Effector memory CD4-positive, alpha-beta T cell (primary cell): ENCODE measurements at places on chromosomes 6 and 20.

GRCh38 chr6:12800120-12800519 lies 83.6 kb downstream of the PHACTR1 start:
- DNase-seq, result no peak

DNA sequence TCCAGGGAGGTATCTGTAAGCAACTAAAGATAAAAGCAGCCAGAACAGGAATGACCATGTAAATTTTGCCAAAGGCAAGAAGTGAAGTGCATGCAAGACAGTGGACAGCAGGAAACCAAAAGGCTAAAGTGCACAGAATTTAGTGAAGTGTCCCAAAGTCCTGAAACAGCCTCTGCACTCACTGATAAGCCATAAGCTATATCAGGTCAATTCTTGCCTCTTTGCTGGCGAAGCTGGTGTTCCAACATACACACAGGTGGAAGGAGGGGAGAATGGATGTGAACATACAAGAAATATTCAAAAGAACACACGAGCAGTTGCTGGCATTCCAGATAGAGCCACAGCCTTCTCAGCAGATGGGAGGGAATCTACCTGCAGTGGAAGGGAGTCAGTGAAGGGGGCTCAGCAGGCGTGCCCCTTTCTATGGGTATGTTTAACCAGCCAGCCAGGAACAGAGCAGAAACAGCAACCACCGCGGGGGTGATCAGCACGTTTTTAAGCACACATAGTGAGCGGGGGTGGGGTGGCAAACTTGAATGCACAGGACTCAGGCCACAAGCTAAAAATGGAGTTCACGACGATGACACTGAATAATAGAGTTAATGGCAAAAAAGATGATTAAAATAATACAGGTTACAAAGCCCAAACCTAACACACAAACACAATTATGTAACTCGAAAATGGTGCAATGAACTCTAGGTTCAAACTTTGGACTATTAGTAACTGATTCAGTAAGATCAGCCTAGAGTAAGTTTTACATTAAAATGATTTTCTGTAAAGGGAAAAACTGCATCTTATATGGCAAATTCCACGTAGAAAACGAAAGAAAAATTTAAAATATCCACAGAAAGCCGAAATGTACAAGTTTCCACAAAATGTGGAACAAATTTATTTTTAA lies 1.2 kb downstream of the ECI2 start:
- no peak for DNase-seq

- no peak for DNase-seq
These were observed 70.4 kb downstream of the PLCB4 start for GRCh38 chr20:9139106-9139833.

- no peak for DNase-seq
These were observed 283.4 kb downstream of the HAO1 start for GRCh38 chr20:7656687-7657467.

DNA sequence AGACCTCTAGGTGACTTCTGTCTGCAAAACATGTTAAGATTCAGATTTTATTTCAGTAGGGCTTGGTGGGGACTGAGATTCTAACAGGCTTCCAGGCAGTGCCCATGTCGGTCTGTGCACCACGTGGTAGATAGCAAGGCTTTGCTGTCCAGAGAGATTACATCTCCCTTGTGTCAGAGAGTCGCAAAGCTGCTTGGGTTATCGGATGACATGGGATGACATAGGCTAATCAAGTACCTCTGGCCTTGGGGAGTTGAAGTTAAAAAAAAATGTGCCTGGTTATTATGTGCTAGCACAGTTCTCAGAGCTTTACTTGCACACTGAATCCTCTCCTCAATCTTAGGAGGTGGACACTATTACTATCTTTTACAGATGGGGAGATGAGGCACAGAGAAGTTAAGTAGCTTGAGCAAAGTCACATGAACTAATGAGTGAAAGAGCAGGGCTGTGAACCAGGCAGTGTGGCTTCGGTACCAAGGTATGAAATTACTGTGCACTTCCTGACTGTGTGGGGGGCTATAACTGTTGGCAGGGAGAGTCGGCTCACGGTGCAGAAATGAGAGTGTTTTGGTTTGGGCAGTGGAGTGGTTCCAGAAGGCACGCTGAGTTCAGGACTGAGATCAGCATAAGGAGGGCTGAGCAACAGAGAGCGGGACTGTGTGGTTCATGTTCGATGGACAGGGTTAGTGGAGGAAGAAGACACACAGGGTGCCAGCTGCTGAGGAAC lies 41.1 kb downstream of the FARS2 start:
- no peak for DNase-seq

DNA sequence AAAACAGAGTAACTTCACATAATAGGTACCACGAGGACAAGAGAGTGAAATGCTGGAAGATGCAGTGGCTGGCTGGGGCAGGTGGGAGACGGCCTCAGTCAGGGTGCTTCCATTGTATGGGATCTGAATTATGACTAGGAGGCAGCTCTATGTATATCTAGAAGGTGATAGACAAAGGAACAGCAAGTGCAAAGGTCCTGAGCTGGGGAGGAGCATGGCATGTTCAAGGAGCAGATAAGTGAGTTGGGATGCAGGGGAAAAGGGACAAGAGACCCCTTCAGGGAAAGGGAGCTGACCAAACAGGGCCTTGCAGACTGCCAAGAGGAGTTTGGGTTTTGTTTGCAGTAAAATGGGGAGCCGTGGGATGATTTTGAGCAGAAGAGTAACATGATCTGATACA lies 8.3 kb upstream of the SLC9A8 start:
- DNase-seq, result no peak

- DNase-seq, result no peak
These were observed 12.1 kb downstream of the NHSL1 start for GRCh38 chr6:138487102-138487604.

GRCh38 chr20:46206025-46206424 lies 87.9 kb downstream of the CD40 start:
- no peak for DNase-seq

DNA sequence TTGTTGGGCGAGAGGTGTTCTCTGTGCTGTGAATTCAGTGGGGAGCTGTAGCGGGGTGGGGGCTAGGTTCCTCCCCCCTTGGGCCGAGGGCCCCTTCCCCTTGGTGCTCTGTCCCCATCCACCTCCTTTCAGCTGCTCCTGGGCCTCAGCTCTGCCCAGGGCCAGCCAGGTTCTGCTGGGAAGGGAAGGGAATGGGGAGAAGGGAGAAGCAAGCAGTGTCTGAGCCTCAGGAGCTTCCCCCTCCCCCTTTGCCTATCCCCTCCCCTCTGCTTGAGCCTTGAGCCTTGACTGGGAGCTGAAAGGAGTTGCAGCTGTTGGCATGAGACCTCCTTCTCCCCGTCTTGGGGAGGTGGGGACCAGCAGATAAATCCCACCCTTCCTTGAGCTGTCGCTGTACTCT lies 576 bp upstream of the RRP36 start:
- DNase-seq, result no peak

GRCh38 chr6:110705543-110705942 lies 109.7 kb downstream of the CDK19 start:
- no peak for DNase-seq

DNA sequence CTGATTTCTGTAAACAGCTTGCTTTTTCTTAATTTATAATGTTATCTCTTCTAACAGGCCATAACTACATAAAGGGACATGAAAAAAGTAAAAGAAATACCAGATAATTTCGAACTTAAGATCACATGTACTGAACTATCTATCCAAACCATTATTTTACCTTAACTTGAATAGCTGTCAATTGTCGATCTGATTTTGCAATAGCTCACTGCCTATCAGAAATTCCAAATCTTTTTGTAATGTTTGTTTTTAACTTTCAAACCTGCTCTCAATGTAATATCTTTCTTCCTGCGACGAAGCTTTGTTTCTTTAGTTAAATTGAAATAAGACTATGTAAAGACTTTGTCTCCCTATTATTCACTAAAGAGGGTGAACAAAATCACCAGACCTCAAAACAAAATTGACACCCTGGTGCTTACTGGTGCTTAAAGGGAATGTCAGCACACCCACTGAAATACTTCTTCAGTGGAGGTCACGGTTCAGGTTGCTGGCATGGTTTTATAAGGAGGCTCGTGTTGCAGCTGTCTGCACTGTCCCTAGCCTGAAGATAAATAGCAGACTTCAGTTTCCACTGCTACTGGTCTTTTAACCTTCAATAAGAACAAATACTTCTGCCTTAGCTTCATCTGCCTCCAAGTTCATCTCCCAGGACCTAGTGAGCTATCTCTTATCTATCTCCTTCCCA lies 117.5 kb upstream of the QKI start:
- DNase-seq, result no peak

GRCh38 chr20:54293526-54293925 lies 85.6 kb downstream of the PFDN4 start:
- DNase-seq, result no peak

- DNase-seq, result no peak
These were observed 13.5 kb downstream of the DLGAP4 start for GRCh38 chr20:36319356-36320260.

DNA sequence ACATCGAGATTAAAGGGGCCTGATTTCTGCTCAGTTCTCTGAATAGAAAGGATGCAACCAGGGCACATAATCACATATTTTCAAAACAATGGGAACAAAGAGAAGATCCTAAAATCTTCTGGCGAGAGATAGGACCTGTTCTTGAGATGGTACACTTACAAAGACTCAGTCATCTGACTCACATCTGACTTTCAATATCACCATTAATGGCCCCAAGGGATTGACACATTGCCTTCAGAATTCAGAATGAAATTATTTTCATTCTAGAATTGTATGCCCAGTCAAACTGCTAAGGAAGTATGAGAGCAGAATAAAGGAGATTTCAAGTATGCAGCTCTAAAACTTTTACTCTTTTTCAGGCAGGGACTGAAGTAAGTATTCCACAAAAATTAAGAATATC lies 240.7 kb upstream of the POU3F2 start:
- DNase-seq, result no peak

DNA sequence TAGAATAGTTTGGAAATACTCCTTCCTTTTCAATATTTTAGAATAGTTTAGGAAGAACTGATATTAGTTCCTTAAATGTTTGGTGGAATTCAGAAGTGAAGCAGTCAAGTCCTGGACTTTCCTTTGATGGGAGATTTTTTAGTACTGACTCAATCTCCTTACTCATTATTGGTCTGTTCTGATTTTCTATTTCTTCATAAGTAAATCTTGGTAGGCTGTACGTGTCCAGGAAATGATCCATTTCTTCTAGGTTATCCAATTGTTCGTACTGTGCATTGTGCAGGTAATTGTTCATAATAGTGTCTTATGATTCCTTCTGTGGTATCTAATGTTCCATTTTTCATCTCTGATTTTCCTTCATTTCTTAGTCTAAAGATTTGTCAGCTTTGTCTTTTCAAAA lies 138.9 kb downstream of the SYCP2 start:
- DNase-seq, result no peak

DNA sequence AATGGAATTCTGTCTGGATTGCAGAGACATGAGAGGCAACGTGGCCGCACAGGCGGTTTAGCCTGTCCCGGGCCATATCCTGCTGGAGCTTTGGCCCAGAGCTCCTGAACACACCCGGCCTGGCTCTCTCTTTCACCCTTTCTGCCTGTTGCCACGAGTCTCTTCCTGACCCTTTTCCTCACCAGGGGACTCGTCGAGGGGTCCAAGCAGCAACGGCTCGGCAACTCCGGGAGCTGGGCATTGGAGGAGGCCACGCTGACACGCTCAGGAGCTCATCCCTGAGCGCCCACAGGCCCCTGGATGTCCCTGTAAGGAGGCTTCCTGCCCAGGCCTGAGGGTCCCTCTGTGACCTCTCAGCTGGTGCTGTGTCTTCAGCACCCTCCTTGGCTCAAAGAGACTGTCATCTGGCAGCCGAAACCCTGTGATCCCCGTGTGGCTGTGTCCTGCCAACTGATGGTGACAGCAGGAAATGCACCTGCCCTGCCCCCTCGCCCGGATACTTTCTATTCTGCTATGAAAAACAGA lies 103.8 kb downstream of the RNASET2 start:
- no peak for DNase-seq

GRCh38 chr6:90466154-90466940 lies 120.5 kb downstream of the MAP3K7 start:
- DNase-seq, result no peak

GRCh38 chr6:11789744-11790143 lies 11.1 kb upstream of the ADTRP start:
- DNase-seq, result no peak

- DNase-seq, result no peak
These were observed 62.8 kb downstream of the FILIP1 start for GRCh38 chr6:75430631-75431325.

GRCh38 chr6:167987396-167988153 lies 9.9 kb upstream of the KIF25 start:
- DNase-seq, result no peak

- DNase-seq, result no peak
These were observed 6.3 kb downstream of the SDCBP2 start for GRCh38 chr20:1322511-1323245.

DNA sequence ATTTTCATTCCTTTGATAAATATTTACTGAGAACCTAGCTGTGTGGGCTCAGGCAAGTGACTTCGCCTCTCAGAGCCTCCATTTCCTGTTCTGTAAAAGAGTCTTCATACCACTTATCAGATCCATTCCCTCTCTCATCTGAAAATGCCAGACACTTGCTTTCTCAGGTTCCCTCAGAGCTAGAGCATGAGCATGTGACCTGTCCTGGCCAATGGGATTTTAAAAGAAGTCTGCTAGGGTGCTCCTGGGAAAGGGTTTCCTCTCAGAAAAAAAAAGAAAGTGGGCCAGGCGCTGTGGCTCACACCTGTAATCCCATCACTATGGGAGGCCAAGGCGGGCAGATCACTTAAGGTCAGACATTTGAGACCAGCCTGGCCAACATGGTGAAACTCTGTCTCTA lies 5.3 kb downstream of the KCNB1 start:
- DNase-seq, result no peak

DNA sequence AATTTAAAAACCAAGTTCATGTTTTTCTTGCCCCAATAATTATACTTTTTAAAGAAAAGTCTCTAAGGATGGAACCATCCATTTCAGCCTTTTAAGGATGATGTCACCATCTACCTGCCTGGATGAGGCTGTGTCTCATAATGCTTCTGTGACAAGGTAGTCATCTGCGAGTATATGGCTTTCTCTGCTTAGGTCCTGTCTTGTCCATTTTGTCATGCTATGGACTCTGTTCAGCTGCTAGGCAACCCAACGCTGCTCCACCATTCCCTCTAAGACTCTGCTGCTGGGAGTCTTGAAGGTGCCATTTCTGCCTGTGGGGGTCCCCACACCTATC lies 459.8 kb upstream of the RUNX2 start:
- no peak for DNase-seq

- no peak for DNase-seq
These were observed 844 bp downstream of the WFDC2 start for GRCh38 chr20:45470262-45470931.
